ENCODE measurements at places on chromosomes 16 and 17.

DNA sequence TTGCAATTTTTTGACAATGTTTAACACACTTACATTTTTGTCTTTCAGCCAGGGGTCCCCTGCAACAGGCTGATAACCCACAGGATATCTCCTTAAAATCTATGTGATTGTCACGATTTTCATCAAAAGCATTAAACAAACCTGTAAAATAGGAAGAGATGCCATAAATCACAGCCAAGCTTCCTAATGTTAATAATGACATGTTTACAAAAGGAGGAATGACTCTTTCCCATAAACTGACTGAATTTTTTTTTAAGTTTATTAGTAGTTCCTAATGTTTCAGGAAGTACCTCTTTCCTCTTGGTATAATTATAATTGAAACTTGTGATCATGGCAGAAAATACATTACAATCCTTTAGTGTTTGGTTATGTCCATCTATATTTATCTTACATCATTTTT, 119.6 kb downstream of the CA4 start:
- DNase-seq = no peak

GRCh38 chr16:23388786-23389185, 64.2 kb downstream of the COG7 start:
- no peak for DNase-seq

- no peak for DNase-seq
Measured at GRCh38 chr16:80652441-80652840, 111.6 kb downstream of the DYNLRB2 start.

GRCh38 chr17:46769531-46770438, 48.7 kb downstream of the WNT3 start:
- DNase-seq = no peak

- DNase-seq = no peak
Measured at GRCh38 chr16:57413733-57414132, 9.2 kb downstream of the CCL17 start.

DNA sequence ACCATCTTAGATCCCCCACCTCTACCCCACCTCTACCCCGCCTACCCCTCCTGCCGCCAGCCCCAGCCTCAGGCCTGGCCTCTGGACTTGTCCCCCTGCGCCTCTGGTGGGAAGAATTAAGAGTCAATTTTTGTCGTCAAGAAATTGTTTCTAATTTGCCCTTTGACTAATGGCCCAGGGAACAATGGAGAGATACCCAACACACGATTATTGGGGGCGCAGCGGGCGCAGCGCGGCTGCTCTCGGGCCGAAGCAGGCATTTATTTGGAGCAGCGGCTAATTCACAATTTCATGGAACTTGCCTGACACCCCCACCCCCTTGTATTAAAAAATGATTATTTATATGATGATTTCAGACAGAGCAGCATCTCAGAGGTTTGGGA, 4.4 kb upstream of the BAHCC1 start:
- no peak for DNase-seq

- DNase-seq = peak; percentile 35
Measured at GRCh38 chr16:87628940-87629339, 26.6 kb downstream of the JPH3 start.

DNA sequence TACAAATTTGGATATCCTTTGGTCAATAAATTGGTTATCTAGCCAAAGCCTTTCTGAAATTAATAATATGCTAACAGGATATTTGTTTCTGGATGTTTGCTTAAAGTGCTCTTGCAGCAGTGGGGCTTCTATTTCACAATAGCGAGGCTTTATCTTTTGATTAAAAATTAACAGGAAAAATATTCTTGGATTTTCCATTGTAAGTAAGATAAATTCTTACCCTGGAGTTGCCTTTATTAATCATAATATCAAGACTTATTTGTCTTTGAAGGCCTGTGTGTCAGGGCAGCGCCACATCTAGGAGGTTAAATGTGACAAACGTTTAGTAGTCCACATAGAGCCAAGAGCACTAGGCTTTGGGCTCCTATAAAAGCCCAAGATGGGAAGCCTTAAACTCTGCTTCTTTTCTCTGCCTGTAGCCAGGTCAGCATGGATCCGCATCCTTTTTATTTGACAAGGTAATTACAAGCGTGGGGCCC, 5.3 kb downstream of the TMEM97 start:
- DNase-seq = no peak

GRCh38 chr16:11306997-11307638, 26.0 kb upstream of the PRM1 start:
- DNase-seq = peak; percentile 56

- DNase-seq = peak; percentile 19
Measured at GRCh38 chr16:20781697-20782096, 17.9 kb downstream of the ACSM3 start.

DNA sequence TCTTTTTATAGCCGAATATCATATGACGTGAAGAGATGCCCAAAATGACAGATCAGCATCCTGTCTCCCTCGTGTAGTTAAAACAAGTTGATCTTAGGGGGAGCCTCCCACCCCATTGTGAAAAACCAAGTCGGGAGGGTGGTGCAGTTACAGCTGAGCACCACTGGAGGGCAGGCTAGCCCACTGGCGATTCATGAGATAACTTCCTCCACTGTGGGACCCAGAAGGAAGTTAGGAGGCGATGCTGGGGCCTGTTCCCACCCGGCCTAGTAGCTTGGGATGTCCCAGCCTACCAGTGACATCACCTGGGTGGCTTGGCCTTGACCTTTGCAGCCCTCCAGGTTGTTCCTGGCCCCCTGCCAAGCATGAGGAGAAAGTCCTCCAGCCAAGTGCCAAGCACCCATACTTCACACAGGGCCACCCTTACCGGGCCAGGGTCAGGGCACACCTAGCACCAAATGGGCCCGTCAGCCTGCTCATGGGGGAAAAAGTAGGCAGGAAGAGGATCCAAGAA, 8.1 kb upstream of the CPNE2 start:
- no peak for DNase-seq

GRCh38 chr17:55334881-55335540, 70.3 kb downstream of the HLF start:
- no peak for DNase-seq

DNA sequence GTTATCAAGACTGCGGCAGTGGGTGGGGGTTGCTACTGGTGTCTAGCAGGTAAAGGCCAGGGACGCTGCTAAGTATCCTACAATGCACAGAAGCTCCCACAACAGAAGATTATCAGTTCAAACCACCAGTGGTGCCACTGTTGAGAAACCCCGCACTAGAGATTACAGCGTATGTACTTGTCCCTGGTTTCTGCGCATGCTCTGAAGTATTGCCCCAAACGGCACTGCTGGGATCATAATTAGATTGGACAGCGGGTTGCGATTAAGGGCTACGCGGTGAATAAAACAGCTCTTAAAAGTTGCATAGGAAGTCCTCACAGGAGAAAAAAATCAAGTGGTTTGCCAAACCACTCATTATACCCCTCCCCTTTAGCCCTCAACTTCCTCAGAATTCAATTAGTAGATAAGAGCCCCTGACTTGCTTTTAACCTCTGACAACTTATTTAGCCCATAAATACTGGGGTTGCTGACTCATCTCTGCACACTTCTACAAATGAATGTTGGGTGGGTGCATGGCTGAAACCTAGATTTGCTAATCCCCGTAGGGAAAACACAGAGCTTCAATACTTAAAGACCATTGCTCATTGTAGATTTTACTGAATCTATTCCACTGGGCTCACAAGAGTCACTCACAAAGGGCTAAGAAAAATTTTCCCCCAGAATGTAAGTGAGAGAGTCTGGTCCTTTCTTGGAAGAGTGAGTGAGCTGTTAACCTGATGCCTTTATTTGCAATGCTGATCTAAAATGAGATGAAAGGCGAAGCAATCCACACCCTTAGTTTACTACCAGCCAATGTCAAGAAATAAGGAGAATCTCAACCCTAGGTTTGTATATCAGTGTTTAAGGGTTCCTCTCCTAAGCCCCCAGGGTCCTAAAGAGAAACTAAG, 91.8 kb downstream of the RGS9 start:
- peak; percentile 72 for DNase-seq

DNA sequence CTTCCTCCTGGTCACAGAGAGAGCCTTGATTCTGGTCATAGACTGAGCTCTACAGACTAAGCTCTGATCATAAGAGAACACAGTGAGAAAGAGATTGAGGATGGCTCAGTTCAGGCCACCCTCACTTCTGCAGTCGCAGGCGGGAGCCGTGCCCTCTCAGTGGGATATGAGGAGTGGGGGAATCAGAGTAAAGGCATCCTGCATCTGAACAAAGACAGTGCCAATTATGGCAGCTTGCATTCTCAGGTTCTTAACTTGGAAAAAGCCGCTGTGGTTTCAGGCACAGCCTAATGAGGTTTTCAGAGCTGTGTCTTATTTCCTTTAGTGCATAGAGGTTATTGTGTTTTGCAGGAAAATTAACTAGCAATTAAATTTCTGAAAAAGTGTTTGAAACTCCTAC, 134.4 kb upstream of the NLRP1 start:
- DNase-seq = no peak

- DNase-seq = no peak
Measured at GRCh38 chr17:72421128-72422092, 300.6 kb downstream of the SOX9 start.

Data from SIG-M5 (cell line).